ENCODE measurements at places on chromosomes 2 and 18.

- peak; percentile 53 for DNase-seq
Measured at GRCh38 chr2:233867993-233868532, at the start of gene MSL3B. TSS of gene MSL3B (minus strand) at chr2:233868386.

GRCh38 chr18:29154758-29155725 lies 978.1 kb upstream of the CDH2 start:
- DNase-seq, result no peak

GRCh38 chr18:59708988-59709387 lies 11.8 kb upstream of the CCBE1 start:
- no peak for DNase-seq

GRCh38 chr2:84991404-84992160 lies 20.6 kb downstream of the KCMF1 start:
- no peak for DNase-seq

- no peak for DNase-seq
Measured at GRCh38 chr2:213279971-213280370, 4.3 kb upstream of the SPAG16 start.

GRCh38 chr18:22021701-22022100 lies 147.7 kb upstream of the GATA6 start:
- DNase-seq, result no peak

GRCh38 chr2:50765590-50765989 lies 266.3 kb downstream of the NRXN1 start:
- DNase-seq, result no peak

DNA sequence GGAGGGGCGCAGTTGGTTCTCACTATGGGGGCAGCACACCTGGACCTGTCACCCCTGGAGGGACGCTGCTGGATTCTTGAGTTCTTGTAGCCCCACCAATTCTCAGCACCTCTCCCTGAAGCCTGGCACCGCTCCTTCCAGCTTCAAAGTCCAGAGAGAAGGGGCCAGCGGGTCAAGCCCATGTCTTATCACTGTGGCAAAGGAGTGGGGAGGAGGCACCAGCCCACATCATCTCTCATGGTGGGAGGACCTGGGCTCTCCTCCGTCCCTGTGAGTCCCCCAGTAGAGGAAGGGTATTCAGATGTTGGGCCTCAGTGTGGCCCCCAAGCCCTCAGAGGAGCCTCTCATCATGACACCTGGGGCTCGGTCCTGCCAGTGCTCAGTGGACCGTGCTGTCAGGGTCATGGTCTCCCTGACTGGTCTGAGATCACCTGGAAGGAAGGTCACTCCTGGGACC lies 67.4 kb downstream of the HS1BP3 start:
- no peak for DNase-seq

GRCh38 chr2:199465988-199466691 lies 8.4 kb upstream of the SATB2 start:
- DNase-seq, result no peak

DNA sequence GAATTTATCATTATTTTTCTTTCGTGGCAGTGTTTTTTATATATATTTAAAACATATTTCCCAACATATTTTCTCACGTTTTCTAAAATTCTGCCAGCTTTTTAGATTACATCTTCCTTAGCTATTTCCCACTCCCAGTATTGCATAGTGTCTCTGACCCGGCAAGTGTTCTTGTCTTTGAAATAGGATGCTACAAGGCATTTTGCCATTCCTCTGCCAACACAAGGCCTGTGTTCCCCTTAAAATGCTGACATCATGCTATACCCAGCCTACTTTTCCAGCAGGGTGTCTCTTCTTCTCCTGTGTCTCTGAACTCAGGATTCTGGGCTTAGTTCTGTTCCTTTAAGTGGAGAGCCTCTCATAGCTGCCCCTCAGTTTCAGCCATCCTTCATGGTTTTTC lies 115.2 kb downstream of the DIS3L2 start:
- DNase-seq, result no peak

DNA sequence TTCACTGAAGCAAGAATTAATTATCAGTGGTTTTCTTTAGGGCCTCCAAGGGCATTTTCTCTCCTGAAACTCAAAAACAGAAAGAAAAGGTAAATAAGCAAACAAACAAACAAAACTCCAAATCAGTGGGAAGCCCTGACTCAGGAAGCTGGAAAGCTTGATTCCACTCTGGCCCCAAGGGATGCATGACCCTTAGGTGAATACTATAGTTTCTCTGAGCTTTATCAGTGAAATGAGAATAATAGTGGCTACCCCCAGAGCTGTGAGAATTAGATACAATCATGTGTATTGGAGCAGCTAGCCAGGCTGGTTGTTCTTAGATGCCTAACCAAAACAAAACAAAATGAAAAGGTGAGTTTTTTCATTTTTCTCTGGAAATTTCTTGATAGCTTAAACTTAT lies 585.1 kb downstream of the CNTNAP5 start:
- DNase-seq, result no peak

- no peak for DNase-seq
Measured at GRCh38 chr2:26590980-26591618, 50.1 kb downstream of the CIB4 start.

DNA sequence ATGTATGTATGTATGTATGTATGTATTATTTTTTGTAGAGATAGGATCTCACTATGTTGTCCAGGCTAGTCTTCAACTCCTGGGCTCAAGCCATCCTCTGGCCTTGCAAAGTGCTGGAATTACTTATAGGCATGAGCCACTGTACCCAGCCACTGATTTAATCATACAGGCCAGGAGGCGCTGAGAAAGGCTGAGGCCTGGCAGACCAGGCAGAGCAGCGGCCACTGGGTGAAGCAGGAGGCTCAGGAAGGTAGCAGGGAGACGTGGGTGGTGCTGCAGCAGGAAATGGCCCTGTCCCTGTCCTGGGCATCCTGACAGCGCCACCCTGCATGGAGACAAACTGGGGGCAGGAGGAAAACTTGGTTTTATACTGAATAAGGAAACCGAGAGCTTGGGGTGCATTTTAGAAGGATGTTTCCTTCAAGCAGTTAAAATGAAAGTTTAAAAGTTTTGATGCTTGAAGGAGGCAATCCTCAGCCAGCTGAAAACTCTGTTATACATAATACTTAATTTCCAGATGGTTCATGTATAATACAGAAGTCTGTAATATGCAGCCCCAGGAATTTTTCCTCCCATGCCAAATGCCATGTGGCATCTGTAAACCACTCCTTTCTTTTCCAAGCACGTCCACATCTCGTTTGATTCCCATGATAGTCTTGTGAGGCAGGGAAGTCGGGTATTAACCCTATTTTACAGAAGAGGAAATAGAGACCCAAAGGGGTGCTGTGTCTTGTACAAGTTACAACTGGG lies 182.4 kb downstream of the CELF4 start:
- DNase-seq, result no peak

GRCh38 chr18:62001396-62001795 lies 108.6 kb upstream of the RNF152 start:
- no peak for DNase-seq

DNA sequence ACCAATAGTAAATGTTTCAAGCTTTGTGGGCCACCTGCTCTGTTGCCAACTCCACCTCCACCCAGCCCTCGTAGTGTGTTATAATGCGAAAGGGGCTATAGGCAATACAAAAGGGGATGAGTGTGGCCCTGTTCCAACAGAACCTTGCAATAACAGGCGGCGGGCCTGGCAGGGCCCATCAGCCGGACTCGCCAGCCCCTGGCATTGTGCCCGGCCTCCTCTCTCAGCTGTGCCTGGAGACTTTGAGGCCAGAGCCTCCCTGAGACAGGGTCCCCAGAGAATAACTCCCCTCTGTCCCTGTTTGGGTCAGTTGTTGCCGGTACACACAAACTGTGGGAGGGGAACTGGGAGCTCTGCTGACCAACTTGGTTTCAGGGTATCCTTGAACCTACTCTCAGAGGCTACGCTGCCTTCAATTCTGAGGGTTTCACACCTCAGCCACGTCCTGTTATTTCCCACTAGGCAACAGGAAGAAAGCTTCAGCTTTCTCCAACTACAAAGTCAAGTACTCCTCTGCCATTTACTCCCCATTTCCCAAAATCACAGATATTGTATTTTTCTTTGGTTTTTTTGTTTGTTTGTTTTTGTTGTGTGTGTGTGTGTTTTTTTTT lies 58.0 kb upstream of the ZNF236 start:
- no peak for DNase-seq

- DNase-seq, result no peak
Measured at GRCh38 chr2:58051445-58051844, 4.8 kb downstream of the VRK2 start.

DNA sequence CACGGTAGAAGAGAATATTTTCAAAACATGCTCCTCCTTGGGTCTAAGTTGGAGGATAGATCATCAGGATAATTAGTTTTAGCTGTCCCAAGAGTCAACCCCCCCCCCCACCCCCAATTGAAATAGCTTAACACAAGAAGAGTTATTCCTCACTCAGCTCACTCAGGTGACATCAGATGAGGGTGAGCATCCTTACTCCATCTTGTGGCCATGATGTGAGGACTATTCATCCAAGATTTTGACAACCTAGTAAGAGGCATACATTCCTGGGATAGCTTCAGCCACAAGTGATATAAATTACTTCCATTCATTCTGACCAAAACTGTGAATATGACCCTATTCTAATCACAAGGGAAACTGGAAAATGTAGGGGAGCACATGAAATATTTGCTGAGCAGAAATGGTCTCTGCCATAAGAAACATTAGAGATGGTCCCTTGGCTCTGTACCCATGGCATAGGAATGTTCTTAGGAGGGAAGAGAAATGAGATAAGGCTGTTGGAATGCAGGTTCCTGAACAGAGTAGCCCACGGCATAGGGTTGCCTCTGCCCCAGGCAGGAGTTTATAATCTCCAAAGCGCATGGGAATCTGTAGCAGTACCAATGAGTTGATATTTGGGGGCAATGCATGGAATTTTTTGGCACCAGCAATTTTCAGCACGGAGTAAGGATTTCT lies 257.2 kb downstream of the CYRIA start:
- DNase-seq, result no peak

DNA sequence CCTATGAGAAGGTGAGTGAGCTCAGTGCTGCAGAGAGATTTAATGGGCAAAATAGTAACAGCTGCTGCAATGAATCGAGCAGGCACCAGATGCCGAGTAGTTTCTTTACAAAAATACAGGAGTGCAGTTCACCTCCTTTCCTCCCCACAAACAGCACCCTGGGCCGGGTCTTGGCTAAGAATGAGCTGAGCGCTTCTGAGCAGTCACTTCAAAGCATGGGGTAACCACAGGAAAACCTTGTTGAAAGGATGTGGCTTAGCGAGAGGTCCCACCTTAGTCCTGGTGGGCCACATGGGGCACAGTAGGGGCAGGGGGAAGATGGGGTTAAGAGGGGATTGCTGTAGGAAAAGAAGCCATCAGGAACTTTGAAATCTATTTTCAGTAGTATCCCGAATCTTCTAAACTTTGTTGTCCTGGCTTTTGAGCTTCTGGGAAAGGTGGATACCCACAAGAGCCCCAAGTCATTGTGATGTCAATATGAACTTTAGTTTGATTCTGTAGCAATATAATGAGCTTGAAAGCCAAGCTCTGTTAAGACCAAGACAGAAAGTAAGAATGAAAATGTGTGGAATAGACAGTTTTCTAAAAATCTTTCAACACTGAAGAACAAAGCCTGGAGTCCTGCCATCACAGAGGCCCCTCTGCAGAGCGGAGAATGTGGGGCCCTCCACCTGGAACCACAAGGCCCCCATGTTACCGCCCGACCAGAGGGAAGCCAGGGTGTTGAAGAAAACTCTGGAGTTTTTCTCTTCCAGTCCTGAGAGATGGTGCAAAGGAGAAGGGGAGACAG lies 101.0 kb upstream of the ZNF236 start:
- peak; percentile 39 for DNase-seq

GRCh38 chr2:160440888-160441287 lies 52.7 kb downstream of the RBMS1 start:
- DNase-seq, result no peak

- DNase-seq, result peak; percentile 62
Measured at GRCh38 chr2:234135750-234136221, 85.3 kb downstream of the SPP2 start.

GRCh38 chr18:23958036-23958435 lies 56.5 kb upstream of the TTC39C start:
- DNase-seq, result no peak

DNA sequence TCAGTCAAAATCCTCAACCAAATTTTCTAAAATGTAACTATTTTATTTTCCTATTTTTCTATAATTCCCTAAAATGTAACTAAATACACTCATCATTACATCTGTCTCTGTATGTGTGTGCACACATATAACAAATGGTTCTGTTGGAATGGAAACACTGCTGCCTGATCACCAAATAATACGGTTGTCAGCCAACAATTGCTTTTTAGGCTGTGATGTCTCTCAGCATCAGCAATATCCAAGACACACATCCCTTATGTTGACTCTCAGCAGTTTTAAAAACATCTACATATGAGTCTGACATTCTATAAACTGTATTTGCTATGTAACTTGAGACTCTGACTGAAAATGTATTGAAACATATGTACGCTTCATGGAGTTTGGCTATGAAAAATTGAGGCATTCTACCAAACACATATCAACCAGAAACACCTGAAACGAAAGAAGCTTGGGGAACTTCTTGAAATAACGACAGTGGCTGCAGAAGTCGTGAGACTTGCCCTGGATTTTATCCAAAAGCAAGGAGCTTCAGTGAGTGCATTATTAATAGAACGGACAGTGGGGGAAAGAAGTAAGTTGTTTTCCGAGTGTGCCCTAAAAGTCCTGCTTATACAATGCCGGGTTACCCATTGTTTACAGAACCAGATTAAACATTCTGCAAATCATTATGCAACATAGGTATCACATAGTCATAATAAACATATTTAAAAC lies 110.2 kb upstream of the ITGB6 start:
- no peak for DNase-seq

GRCh38 chr2:207528980-207529329 lies 807 bp upstream of the CREB1 start:
- peak; percentile 69 for DNase-seq

GRCh38 chr18:22432657-22433137 lies 15.0 kb upstream of the CTAGE1 start:
- DNase-seq, result no peak

DNA sequence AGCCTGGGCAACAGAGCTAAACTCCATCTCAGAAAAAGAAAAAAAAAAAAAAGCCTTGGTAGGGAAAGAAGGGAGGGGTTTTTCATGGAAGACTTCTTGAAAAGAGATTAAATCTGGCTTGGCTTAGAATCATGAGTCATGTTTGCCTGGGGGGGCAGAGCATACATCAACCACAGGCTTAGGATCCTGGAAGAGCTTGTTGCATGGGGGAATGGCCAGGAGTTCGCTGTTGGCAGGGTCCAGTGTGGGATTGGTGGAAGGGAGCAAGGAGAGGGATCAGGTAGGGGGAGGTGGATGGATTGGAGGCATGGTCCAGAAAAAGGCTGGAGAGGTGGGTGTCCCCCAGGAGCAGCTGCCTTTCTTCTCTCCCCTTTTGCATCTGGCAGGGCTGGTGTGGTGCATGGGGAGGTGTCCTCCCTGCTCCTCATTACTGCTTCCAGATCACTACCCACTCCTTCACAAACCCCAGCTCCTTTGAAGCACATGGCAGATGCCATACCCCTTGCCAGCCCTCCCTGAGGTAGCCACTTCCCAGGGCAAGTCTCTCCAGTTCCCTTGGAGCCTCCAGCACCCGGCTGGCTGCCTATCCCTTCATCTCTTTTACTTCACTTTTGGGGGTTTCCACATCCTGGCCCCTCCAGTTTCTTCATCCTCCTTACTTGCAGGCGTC lies 2.5 kb downstream of the ARMC9 start:
- no peak for DNase-seq

GRCh38 chr2:33496150-33496549 lies 19.7 kb downstream of the RASGRP3 start:
- DNase-seq, result no peak
